SHP77 (cell line): ENCODE measurements at places on chromosomes 5 and 9.

GRCh38 chr9:107350443-107350842 is 67.4 kb downstream of the RAD23B start:
- DNase-seq = no peak

DNA sequence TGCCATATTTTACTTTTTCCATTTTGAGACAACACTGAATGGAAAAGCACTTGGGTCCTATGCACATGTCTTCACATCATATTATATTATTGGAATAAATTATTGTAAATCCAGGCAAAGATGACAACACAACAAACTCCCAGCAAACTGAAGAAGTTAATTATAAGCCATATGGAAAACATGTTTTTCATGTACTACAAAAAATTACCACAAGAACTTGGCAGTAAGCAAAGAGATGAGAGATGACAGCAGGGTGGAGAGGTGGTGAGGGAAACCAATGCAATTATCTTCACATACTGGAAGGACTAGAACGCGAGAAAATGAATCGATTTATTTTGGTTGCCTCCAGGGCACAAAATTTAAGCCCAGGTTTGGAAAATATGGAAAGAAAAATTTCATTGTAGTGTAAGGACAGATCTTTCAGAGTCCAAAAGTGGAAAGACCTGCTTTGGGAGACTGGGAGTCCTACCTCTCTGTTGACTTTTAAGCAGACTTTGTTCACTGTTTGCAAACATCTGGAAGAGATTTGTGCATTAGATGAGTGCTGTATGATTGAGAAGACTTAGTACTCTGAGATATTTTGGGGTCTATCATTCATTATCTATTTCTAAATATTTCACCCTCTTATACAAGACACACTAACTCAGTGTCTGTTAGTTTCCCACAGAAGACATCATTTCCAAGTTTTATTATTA is 138.0 kb downstream of the TMEM232 start:
- no peak for DNase-seq

- no peak for DNase-seq
These were observed 234.1 kb upstream of the DMRT1 start for GRCh38 chr9:607417-607816.

DNA sequence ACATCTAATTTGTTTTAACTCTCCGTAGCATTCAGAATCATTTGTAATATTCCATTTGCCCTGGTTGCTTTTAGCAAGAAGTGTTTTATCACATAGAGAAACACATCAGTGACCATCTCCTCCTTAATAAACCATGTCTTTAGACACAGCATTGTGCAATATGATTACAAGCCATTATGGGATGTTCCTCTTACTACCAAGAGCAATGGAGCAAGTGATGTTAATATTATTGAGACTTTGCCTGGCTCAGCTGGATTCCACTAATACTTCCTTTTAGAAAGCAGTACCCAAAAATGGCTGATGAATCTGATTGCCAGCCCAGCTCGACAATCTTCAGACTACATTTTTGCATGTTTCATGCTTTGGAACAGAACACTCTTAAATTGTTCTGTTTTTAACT is 364.2 kb downstream of the OSTF1 start:
- DNase-seq = no peak

GRCh38 chr9:116632990-116633838 is 53.9 kb upstream of the TRIM32 start:
- DNase-seq = no peak

DNA sequence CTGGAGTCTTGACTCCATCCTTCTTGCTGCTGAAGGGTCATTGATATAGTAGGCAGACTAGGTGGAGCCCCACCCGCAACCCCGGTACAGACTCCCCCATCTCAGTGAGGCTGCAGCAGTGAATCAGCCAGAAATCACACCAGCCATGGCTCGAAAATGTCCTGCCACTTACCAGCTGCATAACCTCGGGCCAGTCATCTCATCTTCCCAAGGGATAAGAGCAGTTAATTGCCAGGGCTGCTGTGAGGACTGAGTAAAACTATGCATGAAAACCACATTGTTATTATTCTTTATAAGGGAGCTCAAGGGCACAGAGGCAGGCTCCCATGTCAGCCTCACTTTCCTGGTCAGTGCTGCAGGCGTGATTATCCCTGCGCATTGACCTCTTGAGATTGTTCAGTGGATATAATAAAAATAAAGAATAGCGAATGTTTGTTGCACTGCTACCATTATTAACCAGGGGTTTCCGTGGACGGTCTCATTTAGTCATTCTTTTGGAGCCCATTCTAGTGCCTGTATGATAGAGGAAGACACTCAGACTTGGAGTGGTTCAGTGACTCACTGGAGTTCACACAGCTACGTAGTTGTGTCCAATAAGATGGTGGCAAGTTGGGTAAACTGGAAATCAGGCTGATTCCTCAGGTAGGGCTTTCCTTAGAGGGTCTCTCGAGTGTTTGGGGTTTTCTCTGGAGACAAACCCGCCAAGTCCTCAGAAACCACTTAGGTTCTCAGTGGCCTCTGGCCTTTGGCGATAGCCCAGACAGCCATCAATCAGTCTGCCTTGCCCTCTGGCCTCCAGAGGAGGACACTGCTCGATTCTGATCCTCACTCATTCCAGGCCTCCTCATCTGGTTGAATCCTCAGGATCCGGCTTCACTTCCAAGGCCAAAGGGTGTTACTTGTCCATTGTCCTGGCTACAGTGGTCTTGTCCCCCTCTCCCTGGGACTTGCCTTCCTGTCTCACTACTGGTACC is 39.9 kb downstream of the COL15A1 start:
- no peak for DNase-seq

DNA sequence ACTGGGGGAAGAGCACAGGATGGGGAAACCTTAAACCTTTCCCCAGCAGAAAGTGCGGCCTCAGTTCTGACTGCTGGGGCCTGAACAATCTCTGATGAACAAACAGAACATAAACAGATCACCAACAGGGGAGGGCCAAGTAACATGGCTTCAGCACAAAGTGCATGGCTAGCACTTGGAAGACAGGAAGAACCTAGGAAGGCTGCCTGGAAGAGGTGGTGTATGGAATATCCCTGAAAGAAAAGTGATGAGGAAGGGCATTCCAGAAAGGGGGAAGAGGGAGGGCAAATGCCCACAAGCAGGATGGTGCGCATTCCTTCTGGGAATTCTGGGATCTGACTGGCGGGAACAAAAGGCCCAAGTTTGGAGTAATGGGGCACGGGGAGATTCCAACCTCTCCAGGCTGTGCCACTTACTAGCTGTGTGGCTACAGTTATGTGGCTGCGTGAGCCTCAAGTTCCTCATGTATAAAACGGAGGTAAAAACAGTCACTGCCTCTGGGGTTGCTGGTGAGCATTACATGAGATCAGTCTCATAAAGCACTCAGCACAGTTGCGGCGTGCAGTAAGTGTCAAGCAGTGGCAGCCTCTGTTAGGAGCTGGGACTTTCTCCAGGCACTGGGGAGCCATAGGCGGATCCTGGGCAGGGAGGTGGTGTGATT is 1.6 kb downstream of the PDGFRB start:
- DNase-seq = no peak

GRCh38 chr5:139561655-139562451 is 714 bp downstream of the UBE2D2 start:
- DNase-seq = no peak

DNA sequence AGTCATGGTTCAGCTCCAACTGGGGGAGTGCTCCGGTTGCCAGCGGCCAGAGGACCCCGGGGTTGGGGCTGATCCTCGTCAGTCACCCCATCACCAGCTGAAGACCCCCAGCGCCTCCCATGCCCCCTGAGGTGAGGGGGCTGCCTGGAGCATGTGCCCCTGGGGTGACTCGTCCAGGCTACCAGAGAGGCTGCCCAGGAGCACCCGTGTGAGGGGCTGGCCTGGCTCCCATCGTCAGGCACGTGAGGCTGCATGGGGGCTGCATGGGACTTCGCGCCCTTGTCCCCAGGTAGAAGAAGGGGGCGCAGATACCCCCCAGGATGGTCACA is 46.4 kb upstream of the EGFL7 start:
- DNase-seq = no peak

- DNase-seq = no peak
These were observed 42.8 kb downstream of the TIMD4 start for GRCh38 chr5:156920042-156920860.

DNA sequence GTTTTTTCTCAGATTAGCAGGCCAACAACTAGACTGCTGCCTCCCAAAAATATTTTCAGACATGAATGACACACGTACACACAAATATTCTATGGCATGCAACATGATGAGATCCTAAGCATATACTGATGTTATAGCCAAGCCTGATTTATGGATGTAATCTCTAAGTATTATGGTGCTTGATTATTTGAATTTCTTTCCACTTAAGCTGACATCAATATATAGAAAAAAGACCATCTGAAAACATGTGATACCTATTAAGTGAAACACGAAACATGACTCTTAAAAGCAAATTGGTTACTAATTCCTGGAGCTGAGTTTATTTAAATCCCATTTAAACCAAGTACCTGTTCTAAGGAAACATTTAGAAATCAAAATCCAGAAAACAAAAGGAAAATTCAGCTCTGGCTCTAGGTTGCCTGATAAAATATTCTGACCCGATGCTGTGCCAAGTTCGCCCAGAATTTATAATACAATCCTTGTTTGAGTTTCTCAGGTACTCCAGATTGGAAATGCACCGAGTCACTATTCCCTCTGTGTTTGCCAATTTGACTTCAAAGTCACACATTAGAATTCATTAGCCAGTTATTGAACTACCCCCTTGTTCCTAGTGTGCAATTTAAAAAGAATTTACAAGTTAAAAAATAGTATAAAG is 548.6 kb downstream of the CSNK1G3 start:
- no peak for DNase-seq

DNA sequence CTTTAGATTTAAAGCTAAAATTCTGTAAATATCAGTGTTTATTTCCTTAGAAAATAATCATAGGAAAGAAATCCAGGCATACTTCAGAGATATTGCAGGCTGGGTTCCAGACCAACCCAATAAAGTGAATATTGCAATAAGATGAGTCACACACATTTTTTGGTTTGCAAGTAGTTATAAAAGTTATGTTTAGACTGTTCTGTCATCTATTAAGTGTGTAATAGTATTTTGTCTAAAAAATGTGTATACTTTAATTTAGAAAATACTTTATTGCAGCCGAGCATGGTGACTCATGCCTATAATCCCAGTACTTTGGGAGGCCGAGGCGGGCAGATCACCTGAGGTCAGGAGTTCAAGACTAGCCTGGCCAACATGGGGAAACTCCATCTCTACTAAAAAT is 6.9 kb upstream of the RIC1 start:
- no peak for DNase-seq

- no peak for DNase-seq
These were observed 208.0 kb upstream of the TRIM32 start for GRCh38 chr9:116479056-116479544.

DNA sequence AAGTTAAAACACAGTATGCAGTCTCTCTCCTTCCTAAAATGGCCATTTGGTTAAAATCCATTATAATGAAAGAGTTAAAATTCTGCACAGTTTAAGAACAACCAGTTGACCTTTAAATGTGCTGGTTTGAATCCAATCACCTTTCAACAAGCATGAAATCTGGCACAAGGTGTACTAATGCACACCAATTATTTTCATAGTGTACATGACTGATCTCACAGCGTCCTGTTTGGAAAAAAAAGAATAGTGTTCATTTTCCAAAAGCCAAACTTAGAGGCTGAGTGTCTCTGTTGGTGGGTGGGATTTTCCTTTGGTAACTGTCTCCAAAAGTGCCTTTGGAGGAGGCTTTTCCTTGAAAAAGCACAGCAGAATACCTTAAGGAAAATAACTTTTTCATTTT is 180.6 kb downstream of the DEPDC1B start:
- DNase-seq = no peak

DNA sequence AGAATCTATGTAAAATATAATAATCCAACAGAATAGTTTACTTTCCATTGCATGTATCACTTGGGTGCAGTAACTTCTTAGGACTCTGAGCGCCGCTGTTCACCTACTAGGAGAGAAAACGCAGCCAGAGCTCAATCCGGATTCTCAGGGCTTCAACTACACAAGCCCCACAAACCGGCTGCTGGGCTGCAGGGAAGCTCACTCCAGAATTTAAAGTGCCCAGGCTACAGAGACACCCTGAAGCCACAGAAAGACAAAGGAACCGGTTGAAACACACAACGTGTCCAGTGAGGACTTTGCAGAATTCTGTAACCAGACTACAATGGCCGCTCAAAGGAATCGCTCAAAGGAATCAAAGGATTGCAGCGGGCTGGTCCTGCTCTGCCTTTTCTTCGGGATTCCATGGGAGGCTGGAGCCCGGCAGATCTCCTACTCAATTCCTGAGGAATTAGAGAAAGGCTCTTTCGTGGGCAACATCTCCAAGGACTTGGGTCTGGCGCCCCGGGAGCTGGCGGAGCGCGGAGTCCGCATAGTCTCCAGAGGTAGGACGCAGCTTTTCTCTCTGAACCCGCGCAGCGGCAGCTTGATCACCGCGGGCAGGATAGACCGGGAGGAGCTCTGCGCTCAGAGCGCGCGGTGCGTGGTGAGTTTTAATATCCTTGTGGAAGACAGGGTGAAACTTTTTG is at the start of gene PCDHGA10:
PCDHGA10 (plus strand) TSS at position 134 of the 686 bp plus-strand sequence; CDS start at position 323, 189 bp downstream.
- DNase-seq = peak; percentile 69

GRCh38 chr9:9004810-9005209 is 1205.2 kb upstream of the DMAC1 start:
- DNase-seq = no peak
